Activated CD8-positive, alpha-beta T cell treated with anti-CD3 and anti-CD28 coated beads, Interleukin-2, amount 10 ng/mL, durations not matched to agents 7 days and 5 days (primary cell): ENCODE measurements at places on chromosomes 6 and 20. TPM values are rescaled to one million over a fixed set of nuclear protein-coding genes. Genes with fewer than 3 reads are reported as not detected.

GRCh38 chr6:75430631-75431325 lies 62.8 kb downstream of the FILIP1 start:
- DNase-seq: no peak

GRCh38 chr6:156564807-156565149 lies 212.4 kb upstream of the ARID1B start:
- no peak for DNase-seq

The QRSL1 gene
- 12.3 TPM for total RNA-seq

The C20orf141 gene
- total RNA-seq: not detected
